Kidney tubule cell (primary cell): ENCODE measurements at places on chromosomes 7 and 10.
A peak's percentile ranks its signal among the peaks of the same experiment; 100 is the strongest.

DNA sequence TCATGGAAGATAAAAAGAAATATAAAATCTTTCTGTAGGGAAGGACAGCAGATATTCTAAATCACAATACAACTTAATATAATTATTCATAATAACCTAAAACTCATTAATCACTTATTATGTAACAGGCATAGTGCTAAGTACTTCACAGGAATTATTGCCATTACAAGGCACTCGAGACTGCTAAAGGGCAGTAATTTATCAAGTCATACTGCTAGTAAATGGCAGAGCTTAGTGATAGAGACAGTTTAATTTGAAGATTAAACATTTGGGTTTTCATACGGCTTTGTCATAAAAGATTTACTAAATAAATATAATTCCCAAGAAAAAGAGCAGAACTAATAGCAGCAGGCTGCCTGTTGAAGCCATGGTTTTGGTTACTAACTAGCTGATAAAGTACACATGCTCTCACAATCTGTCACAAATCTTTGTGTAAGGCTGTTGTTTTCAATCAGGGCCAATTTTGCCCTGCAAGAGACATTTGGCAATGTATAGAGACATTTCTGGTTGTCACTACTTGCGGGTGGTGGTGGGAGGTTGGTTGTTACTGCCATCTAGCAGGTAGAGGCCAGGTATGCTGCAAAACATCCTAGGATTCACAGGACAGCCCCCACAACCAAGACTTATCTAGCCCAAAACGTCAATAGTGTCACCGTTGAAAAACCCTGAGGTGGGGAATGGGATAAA lies 233.3 kb upstream of the CACNA2D1 start:
- DNase-seq: no peak

DNA sequence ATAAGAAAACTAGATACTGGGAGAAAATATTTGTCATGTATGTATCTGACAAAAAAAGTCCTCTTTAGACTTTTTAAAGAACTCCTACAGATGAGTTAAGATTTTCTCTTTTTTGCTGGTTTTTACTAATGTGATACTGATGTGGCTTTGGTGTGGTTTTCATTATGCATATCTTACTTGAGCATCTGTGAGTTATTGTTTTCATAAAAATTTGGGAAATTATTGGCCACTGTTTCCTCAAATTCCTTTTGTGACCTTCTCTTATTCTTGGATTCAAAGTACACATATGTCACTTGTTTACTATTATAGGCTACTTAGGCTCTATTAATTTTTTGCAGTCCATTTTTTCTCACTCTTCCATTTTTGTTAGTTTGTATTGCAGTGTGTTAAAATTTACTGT lies 89.0 kb downstream of the PPP1R9A start:
- no peak for DNase-seq

DNA sequence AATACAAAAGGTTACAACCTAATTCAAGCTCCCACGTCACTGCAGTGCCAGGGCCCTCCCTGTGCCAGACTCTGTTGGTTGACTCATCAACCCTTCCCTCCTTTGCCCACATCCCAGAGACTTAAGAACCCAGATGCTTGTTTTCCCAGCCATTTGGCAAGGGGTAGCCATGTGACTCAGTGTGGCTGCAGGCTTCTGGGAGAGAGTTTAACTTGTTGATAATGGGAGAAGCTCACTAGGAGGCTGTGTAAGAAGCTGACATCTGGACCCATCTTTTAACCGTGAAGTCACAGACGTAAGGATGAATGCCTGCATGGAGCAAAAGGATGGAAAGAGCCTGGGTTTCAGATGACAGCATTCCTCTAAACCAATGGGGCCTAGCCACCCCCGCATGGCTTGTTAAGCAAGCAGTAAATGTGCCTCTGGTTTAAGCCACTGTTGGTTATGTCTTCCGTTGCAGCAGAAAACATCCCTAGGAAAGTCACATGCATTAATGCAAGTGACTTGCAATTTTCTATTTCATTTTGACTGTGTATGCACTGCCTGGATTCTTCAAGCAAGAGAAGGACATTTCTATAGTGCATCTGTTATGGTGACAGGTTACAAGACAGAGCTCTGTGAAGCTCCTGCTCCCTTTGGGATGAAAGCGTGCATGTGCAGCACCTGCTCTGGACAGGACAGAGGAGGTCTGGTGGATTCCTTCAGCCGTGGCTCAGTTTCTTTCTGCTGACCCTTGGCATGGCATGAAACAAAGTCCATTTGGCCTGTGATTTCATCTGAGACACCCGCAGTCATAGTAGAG lies 57.5 kb upstream of the CREB5 start:
- peak; percentile 96 for DNase-seq

- no peak for DNase-seq
These were observed 47.2 kb upstream of the KLF6 start for GRCh38 chr10:3832022-3832786.

- DNase-seq: no peak
These were observed 158.0 kb downstream of the AUTS2 start for GRCh38 chr7:69756235-69756634.

- peak; percentile 100 for DNase-seq
These were observed at the start of gene BBIP1 for GRCh38 chr10:110918643-110919348. Gene BBIP1 (minus strand): TSS chr10:110919180. CDS start chr10:110918157, 1,023 bp downstream.

DNA sequence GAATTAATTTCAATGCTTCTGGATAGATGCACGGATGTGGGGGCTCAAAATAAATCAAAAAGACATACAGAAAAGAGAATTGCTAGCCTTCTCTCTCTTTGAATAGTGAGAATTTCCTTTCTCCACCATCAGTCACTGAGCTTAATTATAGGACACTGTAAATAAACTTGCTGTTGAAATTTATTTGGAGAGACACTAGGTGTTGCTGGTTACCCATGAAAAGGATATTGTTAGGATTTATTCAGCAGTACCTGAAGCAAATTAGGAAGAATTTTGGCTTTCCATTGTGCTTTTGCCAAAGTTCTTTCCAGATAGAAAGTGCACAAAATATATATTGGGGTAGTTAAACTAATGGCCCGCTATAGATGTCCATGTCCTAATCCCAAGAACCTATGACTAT lies 27.6 kb downstream of the GCC1 start:
- no peak for DNase-seq

GRCh38 chr10:116688741-116689495 lies 53.4 kb downstream of the HSPA12A start:
- no peak for DNase-seq

GRCh38 chr7:155685070-155685790 lies 40.8 kb downstream of the RBM33 start:
- no peak for DNase-seq

GRCh38 chr7:3518546-3518945 lies 217.5 kb downstream of the SDK1 start:
- no peak for DNase-seq

DNA sequence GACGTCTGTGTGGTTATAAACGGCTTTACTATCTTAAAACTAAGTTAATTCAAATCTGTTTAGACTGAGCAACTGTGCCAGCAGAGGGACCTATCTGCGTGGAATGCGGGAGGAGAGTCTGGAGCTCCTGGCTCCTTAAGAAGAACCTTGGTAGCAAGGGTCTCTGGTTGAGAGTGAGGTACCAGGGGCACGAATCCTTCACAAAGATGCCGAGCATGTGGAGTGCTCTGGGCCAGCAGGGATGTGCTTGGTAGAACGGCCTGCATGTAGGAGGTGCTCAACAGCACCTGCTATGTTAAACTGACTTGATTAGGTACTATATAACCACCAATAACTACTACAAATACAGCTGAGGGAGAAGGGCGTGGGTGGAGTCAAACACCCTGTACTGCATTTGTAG lies 102.6 kb downstream of the VIPR2 start:
- DNase-seq: no peak

GRCh38 chr10:114110174-114110972 lies 63.6 kb downstream of the CCDC186 start:
- DNase-seq: peak; percentile 35

DNA sequence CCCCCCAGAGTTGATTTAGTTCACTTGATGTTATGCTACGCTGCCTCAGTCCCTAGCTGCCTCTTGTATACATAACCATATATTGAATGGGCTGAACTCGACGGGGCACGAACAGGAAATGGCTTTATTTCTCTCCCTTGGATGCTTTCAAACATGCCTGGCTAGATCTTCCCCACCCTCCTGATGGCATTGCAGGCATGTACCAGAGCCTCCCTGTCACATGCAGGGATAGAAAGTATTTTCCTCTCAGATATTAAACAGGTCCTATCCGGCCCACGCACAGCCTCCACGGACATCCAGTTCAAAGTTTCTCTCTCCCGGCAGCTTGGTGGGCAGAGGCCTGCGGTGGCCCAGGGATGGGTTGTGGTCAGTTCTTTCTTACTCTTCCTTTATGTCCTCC lies 422.1 kb downstream of the RPS24 start:
- no peak for DNase-seq

- DNase-seq: no peak
These were observed 37.0 kb downstream of the JAKMIP3 start for GRCh38 chr10:132102717-132103110.

GRCh38 chr10:126422567-126422966 lies 34.3 kb upstream of the ADAM12 start:
- peak; percentile 18 for DNase-seq

DNA sequence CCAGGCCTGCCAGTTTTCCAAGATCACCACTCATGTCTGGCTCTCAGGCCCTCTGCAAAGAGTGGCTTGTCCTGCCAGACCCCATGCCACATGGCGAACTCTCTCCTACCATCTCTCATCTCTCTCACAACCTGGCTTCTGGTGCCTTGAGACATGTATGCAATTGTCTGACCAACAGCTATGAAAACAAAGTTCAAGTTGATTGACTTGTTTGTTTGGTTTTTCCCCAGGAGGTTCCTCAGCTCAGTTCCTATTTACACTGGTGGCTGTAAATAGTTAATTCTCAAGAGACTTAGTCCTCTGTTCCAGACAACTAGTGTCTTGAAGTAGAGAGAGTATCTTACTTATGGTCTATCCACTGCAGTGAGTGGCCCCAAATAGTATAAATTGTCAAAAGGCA lies 131.8 kb downstream of the SNX10 start:
- DNase-seq: no peak

GRCh38 chr10:70222340-70222794 lies 10.9 kb downstream of the PPA1 start:
- DNase-seq: peak; percentile 64

GRCh38 chr10:83605783-83606630 lies 533.3 kb upstream of the GHITM start:
- DNase-seq: no peak

GRCh38 chr10:110007161-110007700 lies 553 bp upstream of the ADD3 start:
- DNase-seq: peak; percentile 53

GRCh38 chr10:97188261-97188711 lies 2.5 kb upstream of the SLIT1 start:
- no peak for DNase-seq

GRCh38 chr7:15326044-15326644 lies 235.7 kb downstream of the AGMO start:
- peak; percentile 33 for DNase-seq

DNA sequence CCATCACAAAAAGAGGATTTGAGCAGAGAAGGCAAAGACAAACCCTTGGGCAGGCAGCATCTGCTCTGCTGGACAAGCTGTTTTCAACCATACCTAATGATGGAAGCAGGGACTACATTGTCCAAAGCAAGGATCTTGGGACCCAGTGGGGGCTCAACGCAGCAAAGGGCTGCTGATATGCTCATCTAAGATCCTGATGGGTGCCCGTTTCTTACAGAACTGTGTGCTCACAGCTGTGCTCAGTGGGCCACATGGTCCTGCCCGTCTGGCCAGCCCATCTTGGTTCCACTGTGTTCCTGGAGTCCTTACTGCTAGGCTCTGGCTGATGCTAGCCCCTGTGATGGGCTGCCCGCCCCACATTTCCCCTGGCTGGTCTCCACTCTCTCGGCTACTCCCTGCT lies 36.1 kb downstream of the GPRIN2 start:
- no peak for DNase-seq

GRCh38 chr7:111437736-111438135 lies 124.6 kb downstream of the IMMP2L start:
- no peak for DNase-seq

DNA sequence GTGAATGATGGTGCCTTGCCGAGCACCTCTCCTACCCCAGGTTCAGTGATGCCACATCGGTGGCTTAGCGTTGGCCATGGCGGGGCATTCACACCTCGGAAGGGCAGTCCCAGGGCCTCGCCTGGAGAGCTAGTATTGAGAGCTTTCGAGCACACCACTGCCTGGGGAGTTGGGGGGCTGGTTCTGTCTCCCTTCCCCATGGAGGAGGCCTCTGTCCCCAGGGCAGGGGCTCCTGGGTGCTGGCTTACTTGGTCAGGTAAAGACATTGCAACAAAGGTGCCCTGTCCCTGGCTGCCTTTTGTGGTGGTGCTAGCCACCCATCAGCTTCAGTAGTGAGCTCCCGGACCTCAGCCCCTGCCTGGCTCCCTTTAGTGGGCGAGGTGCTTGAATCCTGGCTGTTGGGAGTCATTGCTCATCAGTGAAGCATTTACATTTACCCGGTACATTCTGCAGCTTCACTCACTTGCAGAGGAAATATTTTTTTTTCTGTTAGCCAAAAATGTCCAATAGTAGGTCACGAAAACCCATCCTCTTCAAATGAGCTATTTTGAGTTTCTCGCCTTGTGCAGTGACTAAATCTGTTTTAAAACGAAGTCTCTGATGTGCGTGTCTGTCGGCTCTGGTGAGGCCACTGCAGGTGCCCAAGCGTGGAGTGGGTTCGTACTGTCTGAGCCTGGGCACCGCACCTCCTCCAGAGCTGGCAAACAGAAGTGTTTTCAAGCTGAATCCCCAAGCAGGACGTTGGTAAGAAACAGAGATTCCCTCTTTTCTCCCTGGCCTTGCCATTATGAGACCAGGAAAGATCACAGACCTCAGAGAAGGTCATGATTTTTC lies 95.5 kb downstream of the INPP5A start:
- peak; percentile 16 for DNase-seq

- DNase-seq: peak; percentile 61
These were observed 35.4 kb downstream of the KLF6 start for GRCh38 chr10:3749600-3749999.
